ENCODE measurements at places on chromosomes 5 and 9.

DNA sequence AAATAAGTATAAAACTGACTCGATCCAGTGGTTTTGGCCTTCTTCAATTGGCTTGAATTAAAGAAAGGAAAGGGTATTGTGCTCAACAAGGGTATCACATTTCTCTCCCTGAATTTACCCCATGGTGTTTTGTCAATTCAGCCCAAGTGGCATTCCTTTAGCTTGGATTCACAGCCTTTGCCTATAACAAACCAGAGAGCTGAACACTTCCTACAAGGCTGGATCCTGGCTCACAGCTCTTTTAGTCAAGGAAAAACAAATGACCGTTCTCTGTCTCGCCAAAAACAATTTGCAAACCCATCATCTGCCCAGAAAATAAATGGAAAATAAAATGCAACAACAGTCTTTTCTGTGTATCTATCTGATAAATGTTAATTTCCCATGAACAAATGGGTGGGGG lies 5.7 kb downstream of the ZNF366 start:
- DNase-seq: peak; percentile 31

GRCh38 chr5:64923151-64923685 lies 154.5 kb downstream of the CWC27 start:
- no peak for DNase-seq

GRCh38 chr9:114574438-114574837 lies 13.1 kb upstream of the ATP6V1G1 start:
- no peak for DNase-seq

GRCh38 chr5:170451747-170452365 lies 52.0 kb upstream of the KCNIP1 start:
- no peak for DNase-seq

- no peak for DNase-seq
These were observed 11.9 kb downstream of the MEGF10 start for GRCh38 chr5:127302509-127302908.

DNA sequence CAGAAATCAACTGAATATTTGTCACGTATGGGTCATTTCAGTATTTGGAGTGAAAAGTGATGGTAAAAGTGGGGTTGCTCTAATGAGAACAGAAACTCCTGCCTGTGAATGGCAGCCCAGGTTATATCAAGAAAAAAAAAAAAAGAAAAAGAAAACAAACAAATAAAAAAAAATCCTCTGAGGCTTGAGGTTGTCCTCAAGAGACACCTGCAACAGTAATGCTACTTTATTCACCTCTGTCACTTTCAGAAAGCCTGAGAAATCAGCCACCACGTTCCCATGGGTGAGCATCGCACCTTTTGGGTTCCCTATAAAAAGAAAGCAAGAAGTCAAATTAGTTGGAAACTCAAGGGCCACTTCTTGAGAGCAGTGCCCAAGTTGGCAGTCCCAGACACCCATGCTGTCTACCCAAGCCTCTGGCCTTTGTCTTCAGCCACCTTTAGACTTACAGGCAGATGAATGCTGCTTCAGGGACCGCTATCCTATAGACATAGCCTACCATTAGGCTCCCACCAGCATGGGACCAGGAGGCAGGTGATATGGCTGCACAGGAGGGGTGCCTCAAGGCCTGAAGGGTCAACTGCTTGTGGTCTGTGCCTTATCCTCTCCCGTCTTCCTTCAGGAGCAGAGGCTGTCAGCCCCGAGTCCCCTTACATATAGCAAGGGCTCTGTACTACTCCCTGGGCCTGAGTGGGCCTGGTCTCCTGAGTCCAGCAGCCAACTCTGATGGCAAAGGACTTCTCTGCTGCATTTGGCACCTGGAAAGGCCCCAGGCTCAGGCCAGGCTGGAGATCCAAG lies 31.1 kb upstream of the MEIKIN start:
- DNase-seq: no peak

DNA sequence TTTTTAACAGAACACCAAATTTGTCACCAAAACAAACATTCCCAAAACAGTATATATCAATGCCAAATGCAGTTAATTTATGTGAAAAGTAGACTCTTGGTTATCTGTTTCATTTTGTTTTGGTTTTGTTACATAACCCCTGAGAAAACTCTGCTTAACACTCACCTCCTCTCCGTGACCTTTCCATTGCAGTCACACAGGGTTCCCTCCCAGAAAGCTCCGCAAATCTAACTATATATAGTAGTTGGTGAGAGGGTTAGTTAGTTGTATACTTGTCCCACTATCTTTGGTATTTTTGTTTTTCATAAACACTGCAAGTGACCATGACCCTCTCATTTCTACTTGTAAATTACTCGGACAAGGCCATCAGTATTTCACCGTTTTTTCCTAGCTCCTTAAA lies 25.5 kb downstream of the NFIB start:
- DNase-seq: no peak

DNA sequence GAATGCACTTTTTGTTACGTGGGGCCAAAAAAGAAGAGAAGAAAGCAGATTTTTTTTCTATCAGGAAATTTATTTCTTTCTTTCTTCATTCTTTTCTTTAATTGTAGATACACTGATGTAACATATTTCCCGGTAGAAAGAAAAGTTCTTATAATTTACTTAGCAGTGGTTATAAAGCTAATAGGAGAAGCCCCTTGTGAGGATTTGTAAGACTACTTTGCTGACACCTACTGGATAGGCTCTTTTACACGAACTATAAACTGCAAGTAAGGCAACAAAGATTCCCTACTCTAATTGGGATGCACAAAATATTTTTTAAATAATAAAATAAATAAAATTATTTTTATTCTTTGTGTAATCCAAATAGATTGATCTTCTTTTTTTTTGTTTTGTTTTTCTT lies 284.4 kb downstream of the DNAH5 start:
- DNase-seq: peak; percentile 43

DNA sequence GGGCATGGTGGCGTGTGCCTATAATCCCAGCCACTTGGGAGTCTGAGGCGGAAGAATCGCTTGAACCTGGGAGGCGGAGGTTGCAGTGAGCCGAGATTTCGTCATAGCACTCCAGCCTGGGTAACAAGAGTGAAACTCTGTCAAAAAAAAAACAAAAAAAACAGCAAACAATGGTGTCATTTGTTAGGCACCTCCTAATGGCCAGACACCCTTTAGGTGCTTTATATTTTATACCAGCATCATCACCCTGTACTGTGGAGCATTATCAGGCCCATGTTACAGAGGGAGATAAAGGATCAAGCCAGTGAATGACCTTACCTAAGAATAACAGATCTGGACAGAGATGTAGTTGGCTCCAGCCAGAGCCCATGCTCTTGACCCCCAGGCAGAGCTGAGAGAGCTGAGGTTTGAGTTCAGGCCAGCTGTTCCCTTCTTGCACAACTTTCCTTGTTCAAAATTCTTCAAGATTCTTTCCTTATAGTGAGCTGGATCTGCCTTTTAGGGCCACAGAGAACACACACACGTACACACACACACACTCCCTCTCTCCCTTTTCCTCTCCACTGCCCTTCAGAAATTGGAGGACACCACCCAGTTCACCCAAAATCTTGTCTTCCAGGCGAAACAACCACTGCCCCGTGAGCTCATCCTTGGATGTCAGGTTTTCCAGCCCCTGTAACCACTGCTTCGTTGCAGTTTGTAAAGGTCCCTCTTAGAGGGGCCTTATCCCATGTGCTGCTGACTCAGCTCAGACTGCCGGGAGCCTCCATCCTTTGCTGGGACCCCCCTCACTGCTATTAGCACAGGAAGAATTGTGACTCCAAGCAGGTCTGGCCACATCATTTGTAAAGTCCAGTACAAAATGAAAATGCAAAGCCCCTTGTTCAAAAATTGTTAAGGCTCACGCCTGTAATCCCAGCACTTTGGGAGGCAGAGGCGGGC lies 10.4 kb upstream of the PTGES start:
- no peak for DNase-seq

GRCh38 chr9:69190863-69191181 lies 16.7 kb downstream of the TJP2 start:
- DNase-seq: no peak

- DNase-seq: no peak
These were observed 285.7 kb upstream of the TUT7 start for GRCh38 chr9:86639899-86640379.

DNA sequence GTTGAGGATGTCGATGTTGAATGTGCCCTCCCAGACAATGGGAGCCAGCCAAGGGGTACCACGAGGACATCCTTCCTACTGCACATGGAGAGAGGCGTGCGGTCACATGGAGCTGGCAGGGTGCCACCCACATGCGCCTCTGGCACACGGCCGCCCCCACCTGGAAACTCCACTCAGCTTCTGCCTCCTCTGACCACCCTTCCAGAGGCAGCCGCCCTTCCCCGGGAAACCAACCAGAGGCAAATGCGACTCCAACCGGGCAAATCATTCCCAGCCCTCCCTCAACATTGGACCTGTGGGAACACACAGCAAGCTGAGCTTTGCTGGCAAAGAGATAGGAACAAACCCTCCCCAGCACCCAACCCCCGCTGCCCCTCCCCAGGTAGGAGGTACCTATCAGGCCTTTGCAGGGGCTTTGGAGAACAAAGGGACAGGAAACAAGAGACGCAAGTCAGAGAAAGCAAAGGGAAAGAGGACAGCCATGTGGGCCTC lies 17.5 kb downstream of the ABO start:
- no peak for DNase-seq

- no peak for DNase-seq
These were observed 84.3 kb upstream of the RAPGEF1 start for GRCh38 chr9:131824155-131824594.

All from NCI-H446 treated with DMSO at 0.1 percent for 48 hours (cell line).